CD4-positive, alpha-beta T cell treated with Interleukin-6 at 100 ng/mL for 8 hours (primary cell): ENCODE measurements at places on chromosomes 7 and 10.

DNA sequence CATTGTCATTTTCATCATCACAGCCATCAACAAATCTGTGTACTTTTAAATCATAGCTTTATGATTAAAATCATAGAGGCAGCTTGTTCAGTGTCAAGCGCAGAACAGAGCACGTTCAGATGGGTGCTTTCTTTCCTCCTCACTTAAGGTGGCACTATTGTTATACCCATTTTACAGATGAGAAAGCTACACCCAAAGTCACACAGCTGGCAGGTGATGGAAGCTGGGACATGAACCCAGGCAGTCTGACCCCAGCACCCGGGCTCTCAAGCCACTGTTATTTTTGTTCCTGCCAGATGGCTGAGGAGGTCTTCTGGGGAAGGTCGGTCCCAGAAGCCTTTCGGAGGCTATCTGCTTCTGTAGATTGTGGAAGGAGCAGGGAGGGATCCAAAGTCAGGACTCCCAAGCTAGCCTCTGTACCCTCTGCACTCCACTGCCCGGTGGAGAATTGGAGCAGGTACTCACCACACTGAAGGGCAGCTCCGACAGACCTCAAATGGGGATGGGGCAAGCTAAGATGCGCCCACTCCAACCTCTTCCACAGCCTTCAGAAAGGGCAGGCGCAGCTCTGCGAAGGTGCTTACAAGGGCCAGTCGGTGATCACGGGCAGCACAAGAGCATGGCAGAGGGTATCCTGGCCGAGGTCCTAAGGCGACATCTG is 610 bp downstream of the AVPI1 start:
- DNase-seq = no peak

- no peak for DNase-seq
Measured at GRCh38 chr7:108178398-108178797, 48.2 kb upstream of the LAMB4 start.

- DNase-seq = no peak
Measured at GRCh38 chr7:85765698-85766298, 578.9 kb upstream of the SEMA3D start.

- DNase-seq = no peak
Measured at GRCh38 chr7:26691406-26691805, 173.0 kb downstream of the SKAP2 start.

GRCh38 chr10:44968500-44969400 is 9.1 kb downstream of the RASSF4 start:
- DNase-seq = no peak

DNA sequence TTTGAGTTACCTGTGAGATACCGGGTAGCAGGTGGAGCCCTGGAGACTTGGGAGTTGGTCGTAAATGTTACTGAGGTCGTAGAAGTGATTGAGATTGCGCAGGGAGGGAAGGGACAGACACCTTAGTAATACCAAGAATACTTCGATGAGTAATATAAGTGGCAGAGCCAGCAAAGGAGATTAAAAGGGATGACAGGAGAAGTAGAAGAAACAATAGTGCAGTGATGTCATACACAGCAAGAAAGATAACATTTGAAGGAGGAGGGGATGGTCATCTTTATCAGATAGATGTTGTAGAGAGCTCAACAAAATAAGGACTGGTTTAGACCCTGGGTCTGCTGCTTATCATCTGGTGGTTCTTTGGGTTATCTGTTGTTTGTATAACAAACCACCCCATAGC is 5.0 kb downstream of the BCCIP start:
- DNase-seq = no peak

- DNase-seq = no peak
Measured at GRCh38 chr7:91294639-91295220, 30.5 kb downstream of the FZD1 start.
